ENCODE measurements at places on chromosomes 3 and 15.

DNA sequence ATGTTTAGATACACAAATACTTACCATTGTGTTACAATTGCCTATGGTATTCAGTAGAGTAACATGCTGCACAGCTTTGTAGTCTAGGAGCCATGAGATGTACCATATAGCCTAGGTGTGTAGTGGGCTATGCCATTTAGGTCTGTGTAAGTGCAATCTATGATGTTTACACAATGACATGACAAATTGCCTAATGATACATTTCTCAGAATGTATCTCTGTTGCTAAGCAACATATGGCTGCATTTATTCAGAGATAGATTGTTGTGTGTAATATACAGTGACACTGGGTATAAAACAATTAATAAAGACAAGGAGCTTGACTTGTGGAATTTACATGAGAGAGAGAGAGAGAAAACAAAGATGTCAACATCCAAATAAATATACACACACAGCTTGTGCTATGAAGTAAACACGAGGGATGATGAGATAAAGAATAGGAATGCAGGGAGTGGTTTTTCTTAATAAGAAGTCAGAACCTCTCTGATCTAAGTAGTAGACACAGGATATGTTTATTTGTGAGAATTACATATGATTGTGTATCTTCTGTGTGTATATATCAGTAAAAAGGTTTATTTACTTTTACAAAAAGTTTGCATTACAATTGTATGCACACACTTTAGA lies 110.0 kb downstream of the KCNAB1 start:
- no peak for DNase-seq

DNA sequence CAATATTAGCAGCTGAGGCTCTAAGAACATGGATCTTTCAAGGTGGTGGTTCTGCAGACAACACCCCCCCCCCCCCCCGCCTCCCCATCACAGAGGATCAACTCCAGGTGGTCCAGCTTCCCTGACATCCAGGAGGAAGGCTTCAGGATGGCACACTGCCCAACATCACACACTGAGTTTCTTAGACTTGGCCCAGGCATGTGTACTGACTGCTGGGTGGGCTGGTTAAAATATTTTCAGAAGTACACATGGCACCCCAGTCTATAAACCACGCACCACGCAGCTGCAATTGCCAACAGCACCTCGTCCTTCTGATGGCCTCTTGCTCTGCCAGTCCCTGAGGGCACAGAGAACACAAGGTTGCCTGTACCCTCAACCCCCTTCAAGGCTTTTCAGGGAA lies 22.1 kb downstream of the SRPRB start:
- no peak for DNase-seq

- DNase-seq: no peak
Observed at GRCh38 chr15:73352082-73352481, 16.7 kb downstream of the HCN4 start.

- DNase-seq: no peak
Observed at GRCh38 chr3:10552631-10552943, 47.2 kb upstream of the ATP2B2 start.

DNA sequence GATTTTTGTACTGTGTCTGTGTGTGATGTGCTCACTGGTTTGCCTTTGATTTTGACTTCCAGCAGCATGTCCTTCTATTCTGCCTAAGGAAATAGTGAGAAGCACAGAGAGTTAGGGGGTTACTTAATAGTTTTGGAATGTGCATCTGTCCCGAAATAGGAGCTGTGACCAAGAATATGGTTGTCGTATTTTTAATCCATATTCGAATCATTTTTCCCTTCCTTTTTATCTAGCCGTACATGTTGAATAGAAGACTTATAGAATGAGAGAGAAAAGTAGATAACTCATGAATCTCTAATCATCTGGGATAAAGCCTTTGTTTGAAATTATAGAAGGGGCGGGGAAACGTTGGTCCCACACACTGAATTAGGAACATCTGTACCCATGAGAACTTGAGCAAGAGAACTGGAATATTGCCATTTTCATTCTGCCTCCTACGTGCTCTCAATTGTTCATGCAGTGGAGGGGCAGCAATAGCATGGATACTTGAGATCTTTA lies 23.6 kb downstream of the CRTC3 start:
- peak; percentile 73 for DNase-seq

DNA sequence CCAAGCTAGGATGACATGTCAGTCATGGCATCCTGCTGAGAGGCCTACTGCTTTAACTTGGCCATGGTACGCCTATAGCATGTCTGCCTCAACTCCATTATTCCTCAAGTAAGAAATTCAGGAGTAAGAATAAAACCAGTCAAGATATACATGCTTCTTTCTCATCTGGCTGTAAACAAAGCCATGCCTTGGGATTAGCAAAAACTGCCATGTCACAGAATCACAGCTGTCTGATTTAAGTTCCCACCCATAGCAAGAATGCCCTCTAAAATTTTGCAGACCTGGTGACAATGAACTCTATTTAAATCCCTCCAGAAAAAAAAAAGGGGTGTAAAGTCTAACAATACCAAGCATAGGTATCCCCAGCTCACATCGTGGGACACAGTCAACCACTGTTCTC lies 55.6 kb upstream of the ACAN start:
- no peak for DNase-seq
